ENCODE measurements at places on chromosomes 6 and 20.

- no peak for DNase-seq
Measured at GRCh38 chr20:3572151-3572550, 91.0 kb downstream of the GFRA4 start.

DNA sequence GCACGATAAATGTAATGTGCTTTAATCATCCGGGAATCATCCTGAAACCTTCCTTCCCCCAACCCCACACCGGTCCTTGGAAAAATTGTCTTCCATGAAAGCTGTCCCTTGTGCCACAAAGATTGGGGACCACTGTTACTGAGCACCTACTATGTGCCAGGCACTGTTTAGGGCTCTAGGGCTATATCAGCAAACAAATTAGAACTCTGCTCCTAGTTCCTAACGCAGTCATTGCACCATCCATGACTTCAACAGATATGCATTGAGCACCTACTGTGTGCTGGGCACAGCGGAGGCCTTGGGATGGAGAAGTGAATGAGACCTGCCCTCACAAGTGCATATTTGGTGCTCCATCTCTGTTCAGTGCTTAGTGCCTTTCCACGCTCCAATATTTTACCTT lies 50.3 kb upstream of the BLCAP start:
- DNase-seq = no peak

DNA sequence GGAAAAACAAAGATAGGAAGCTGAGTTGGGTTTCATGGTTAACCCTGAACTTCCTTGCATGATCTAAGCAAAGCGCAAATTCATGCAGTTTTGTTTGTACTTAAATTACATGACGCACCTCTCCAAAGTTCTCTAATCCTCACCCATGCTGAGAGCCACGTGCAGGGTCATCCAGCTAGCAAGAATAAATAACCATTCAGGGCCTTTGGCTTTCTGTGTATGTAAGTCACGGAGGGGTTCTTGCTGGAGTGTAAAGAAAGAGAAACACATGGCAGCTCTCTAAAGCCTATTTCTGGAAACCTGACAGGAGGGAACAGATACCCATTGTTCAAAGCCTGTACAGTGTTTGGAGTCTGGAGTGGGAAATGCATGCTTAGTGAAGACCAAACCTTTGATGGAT lies 171.7 kb upstream of the CCN2 start:
- DNase-seq = no peak

DNA sequence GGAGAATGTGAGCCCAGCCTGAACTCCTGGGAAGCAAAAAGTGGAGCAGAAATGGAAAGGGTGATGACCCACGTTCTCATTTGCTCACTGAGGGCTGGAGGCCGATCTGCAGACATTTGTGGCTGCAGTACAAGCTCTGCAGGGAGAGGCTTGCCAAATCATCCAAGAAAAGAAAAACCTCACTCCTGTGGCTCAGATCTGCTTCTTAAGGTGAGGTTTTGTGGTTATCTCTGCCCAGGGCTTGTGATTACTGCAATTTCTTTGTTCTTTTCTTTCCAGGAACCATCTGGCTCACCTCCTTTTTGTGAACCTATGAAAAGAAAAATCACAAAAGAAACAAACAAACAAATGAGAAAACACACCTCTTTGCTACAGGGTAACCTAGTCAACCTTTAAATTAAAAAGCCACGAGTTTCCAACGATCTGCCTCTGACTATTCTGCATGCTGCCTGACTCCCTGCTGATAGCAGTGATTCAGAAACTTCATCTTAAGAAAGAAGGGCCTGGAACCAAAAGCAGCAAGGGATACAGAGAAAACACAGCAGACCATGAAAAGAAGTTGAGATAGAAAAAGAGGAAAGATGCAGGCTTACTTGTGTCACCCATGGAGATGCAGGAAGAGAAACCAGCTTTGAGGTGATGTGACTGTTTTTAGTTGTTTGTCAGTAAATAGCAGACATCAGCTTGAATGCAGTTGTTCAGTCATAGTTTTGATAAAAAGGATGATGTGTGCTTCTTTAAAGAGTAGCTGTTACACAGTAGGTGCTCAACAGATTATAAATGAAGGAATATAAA lies 165.1 kb downstream of the LMBRD1 start:
- no peak for DNase-seq

GRCh38 chr6:128478230-128479047 lies 42.0 kb downstream of the PTPRK start:
- DNase-seq = no peak

- DNase-seq = no peak
Measured at GRCh38 chr6:90765491-90765890, 178.6 kb upstream of the MAP3K7 start.

- DNase-seq = no peak
Measured at GRCh38 chr6:151539506-151540268, 45.9 kb downstream of the CCDC170 start.

DNA sequence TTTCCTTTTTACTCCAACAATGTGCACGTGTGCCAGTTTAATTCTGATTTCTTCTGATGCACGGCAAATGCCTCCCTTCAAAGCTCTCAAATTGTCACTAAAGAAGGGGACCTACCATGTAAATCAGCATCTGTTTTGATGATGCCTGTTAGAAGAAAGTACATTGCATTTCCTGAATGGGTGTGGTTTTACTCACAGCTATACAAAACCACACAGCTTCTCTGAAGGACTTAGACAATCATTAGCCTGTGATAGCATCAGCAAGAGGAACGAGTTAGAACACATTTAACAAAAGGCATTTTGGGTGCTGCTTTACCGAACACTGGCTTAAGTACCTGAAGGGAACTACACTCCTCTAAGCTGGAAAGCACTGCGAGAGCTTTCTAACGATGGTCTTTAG lies 109.4 kb downstream of the ATXN1 start:
- DNase-seq = no peak

DNA sequence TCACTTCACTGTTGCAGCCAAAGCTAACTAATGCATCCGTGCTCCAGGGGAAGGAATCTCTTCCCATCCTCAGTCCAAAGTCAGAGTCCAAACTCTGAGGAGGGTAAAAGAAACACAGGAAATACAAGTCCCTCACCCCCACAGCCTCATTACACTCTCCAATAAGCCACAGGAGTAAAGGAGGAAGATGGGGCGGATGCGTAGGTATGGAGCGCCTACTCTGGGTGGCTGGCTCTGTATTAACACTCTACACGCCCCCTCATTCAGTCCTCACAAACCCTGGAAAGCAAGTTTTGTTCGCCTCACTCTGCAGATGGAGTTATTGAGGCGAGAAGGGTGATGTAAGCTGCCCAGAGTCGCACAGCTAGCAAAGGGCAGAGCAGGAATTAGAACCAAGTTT lies 242.9 kb downstream of the NRN1 start:
- no peak for DNase-seq

GRCh38 chr6:82959385-82959941 lies 106.2 kb downstream of the UBE3D start:
- DNase-seq = no peak

DNA sequence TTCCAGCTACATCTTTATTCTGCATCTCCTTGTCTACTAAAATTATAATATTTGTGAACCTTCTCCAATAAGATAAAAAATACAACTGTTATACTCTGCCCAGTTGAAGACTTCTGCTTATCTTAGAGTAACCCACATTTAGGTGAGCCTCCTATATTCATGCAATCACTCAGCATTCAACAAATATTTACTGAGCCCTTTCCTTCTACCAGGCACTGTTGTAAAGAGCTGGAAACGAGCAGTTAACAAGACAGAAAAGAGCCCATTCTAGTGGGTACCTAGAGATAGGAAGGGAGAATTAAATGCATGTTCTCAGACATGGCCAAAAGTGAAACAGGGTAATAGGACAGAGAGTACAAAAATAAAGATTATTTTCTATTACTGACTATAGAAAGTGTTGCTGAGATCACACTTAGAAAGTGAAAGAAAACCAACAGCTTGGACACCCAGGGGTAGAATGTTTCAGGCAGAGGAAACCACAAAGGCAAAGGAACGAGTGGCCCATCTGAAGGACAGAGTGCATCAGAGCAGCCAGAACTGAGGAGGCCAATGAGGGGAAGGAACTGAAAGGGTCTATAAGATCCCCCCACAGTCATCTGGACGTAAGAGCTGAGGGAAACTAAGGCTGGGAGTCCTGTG lies 50.8 kb upstream of the SMLR1 start:
- DNase-seq = no peak

- DNase-seq = no peak
Measured at GRCh38 chr20:20289331-20289730, 78.6 kb upstream of the INSM1 start.

Measured in NCI-H187 treated with DMSO at 0.1 percent for 48 hours (cell line).